HT-29 (cell line): ENCODE measurements at places on chromosomes 11 and 22. TPM values are rescaled to one million over a fixed set of nuclear protein-coding genes. Genes with fewer than 3 reads are reported as not detected.

The RHOD gene
- 54.3 and 62.8 TPM in 2 replicates for total RNA-seq

The MFNG gene
- 1.0 and 2.1 TPM in 2 replicates for total RNA-seq

The LRRC74B gene
- 0.13 TPM in 1 of 2 replicates, not detected in the other for total RNA-seq

The FOLR1 gene
- total RNA-seq: 6.1 and 6.2 TPM in 2 replicates

The OR8A1 gene
- total RNA-seq: not detected in 2 replicates
